NCI-H1694 treated with DMSO at 0.1 percent for 48 hours (cell line): ENCODE measurements at places on chromosomes 12 and 14.

DNA sequence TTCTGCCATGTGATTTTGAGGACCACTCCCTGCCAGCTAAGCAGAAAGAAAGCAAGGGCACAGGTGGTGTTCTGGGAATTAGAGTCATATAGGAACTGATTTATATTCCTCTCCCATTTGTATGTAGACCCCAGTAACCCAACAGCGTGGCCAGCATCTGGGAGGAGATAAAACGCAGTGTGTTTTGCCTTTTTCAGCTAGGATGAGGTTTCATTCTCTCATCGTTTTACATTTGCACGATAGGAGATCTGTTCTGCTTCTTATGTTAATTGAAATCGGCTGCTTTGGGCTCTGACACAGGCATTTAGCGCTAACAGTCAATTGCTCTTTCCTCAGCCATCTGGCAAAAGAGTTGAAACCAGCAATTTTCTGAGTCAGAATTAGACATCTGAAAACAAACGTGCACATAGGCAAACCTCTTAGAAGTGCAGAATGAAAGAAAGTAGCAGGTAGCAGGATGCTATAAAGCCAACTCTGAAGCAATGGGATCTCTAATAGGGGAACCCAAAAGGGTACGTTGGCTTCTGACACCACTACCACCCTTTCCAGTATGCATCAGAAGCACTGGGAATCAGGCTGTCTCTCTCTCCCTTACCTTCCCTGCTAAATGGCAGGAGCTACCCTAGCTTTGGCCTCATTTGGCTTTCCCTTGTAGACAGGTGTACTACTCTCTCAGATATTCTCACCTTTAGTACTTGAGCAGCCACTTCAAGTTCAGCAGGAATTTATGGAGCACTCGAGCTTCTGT lies 219.1 kb downstream of the PHLDA1 start:
- peak; percentile 93 for DNase-seq

- peak; percentile 96 for DNase-seq
Measured at GRCh38 chr14:100654814-100655740, 67.9 kb upstream of the BEGAIN start.

- no peak for DNase-seq
Measured at GRCh38 chr14:85239791-85240190, 290.2 kb upstream of the FLRT2 start.

- no peak for DNase-seq
Measured at GRCh38 chr12:97560786-97561618, 98.4 kb downstream of the RMST start.

- DNase-seq, result no peak
Measured at GRCh38 chr14:27078191-27078590, 480.4 kb upstream of the NOVA1 start.

DNA sequence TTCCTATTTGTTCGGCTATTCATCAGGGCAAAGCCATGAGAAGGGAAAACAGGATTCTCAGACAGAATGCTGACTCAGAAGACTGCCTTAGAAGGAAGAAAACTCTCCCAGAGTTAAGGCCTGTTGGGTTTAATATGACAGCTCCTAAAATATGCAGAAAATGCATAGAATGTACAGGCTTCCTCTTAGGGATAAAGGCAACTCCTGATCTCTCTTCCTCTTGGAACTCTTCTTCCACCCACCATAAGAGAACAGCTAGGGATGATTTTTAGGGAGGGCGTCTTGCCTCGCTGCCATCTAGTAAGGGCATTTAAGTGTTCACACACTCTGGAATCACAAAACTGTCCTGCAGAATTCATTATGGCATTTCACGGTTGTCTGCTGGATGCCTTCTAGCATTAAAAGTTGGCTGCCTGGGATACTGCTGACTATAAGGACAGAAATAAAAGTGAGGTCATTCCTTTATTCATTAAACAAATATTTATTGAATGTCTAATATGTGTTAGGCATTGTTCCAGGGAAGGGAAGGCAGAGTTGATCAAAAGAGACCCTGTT lies 73.7 kb downstream of the DCAF5 start:
- no peak for DNase-seq

DNA sequence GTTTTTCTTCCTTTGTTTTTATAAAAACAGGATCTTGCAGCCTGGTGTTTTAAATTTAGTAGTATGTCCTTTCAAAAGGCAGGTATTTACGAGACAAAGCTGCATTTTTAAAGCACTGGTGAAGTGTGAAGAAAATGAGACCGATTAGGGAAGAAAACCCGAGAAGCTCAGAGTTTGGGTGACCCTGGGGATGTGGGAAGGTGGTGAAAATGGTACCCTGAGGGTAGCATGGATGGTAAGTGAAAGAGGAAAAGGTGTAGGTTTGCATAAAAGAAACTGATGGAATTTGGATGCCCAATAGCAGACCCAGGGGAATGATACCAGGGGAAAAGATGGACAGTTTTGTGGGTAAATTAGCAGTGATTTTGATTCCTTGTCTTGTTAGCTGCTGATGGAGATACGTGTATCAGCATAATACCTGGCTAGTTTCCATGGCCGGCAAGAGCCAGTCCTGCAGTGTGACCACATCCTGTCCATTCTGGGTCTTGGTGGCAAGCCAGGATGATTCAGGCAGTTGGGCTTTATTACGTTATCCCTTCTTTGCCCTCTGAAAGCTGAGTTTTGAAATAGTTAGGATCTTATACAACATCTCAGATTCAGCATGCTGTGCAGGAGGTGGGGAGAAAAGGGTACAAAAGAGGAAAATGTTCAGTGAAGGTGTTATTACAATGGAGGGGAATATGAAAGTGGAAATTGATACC lies 8.9 kb downstream of the BICD1 start:
- DNase-seq, result no peak

GRCh38 chr12:7460375-7461259 lies 16.7 kb upstream of the CD163L1 start:
- peak; percentile 44 for DNase-seq

GRCh38 chr14:61992139-61992538 lies 229.9 kb downstream of the SNAPC1 start:
- no peak for DNase-seq

GRCh38 chr12:117282490-117282889 lies 78.9 kb downstream of the NOS1 start:
- no peak for DNase-seq

DNA sequence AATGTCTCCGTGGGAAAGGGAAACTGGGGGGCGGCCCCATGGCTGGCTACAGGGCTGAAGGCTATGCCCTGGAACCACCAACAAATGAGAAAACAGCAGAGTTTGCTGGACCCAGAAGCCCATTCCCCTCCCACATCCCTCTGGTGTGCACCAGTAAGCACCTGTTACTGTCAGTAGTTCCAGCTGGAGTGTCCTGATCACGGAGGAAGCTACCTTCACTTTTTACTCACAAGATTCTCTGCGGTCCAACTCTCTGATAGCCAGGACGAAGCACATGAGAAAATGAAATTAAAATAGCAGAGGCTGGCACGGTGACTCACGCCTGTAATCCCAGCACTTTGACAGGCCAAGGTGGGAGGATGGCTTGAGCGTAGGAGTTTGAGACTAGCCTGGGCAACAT lies 22.7 kb upstream of the MEG3 start:
- no peak for DNase-seq

DNA sequence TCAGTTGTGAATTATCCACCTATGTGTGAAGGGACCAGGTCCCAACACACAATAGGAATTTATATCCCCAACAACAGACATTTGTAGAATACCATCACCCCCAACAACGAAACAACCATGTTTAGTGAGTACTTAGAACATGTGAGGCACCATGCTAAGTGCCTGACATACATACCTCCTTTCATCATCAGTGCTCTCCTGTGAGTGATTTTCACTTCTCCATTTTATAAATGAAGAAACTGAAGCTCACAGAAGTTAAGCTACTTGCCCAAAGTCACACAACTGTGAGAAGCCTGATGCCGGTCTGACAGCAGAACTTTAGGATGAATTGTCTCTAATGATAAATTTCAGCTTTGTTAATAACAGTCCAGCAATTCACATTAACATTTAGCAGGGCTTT lies 35.4 kb downstream of the SPTB start:
- no peak for DNase-seq

DNA sequence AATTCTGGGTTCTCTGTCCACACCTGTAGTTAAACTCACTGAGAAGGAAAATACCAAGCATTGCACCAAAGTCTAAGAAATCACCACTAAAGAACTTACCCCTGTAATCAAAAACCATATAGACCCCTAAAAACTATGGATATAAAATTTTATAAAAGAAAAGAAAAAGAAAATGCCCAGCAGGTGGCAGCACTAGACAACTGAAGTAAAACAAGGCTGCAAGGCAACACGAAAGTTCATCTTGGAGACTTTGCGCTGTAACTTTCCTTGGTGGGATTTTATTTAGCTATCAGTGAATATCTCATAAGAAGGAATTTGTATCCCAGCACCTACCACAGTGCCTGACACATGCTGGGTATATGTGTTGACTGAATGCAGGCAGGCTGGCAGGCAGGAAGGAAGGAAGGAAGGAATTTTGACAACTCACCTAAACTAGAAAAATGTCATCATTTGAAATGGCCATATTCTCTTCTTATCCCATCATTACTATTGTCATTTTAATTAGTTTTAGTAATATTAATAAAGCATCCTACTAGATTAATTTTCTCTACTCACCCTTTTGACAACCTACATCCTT lies 68.2 kb upstream of the ETV6 start:
- peak; percentile 84 for DNase-seq

DNA sequence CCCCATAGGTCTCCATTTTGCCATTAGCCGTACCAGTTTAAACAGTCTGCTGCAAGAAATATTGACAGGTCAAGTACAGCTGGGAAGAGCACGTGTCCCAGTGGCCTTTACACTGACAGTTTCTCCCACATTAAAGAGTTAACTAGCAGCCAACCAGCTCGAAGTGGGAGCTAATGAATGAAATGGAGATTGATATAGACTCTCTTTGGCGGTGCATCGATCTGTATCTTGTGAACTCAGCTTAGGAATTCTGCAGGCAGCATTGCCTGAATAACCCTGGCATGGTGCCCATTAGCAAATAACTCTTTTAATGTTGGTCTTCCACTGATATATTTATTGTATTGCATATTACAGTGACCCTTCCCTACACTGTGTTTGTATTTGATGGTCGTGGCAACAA lies 319.4 kb downstream of the EGLN3 start:
- no peak for DNase-seq

- peak; percentile 91 for DNase-seq
Measured at GRCh38 chr14:20603813-20604690, 12.9 kb upstream of the RNASE12 start.

DNA sequence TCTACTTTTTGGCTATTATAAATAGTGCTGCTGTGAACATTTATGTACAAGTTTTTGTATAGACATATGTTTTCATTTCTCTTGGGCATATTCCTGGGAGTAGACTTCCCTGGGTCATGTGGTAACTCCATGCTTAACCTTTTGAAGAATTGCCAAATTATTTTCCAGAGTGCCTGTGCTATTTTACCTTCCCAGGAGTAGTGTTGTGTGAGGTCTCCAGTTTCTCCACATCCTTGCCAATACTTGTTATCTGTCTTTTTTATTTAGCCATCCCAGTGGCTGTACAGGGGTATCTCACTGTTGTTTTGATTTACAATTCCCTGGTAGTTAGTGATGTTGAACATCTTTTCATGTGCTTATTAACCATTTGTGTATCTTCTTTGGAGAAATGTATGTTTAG lies 18.9 kb downstream of the UBE3B start:
- no peak for DNase-seq

GRCh38 chr14:31206536-31207286 lies 882 bp downstream of the HECTD1 start:
- no peak for DNase-seq

DNA sequence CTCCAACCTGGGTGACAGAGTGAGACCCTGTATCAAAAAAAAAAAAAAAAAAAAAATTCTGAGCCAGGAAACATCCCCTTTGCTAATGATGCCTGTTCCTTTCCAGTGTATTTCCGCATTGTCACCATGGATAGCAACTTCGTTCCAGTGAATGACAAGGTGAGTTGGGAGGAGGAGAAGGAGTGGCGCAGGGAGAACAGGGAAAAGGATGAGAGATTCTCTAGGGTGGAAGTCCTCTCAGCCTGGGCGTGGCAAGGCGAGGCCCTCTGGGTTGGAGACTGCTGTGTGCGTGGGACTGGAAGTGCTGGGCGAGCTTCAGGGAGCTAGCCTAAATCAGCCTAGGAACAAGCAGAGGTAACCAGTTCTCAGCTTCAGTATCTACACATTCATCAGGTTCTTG lies 7.2 kb downstream of the A2ML1 start:
- DNase-seq, result no peak

- peak; percentile 33 for DNase-seq
Measured at GRCh38 chr14:100850841-100851585, 25.1 kb downstream of the MEG3 start.

DNA sequence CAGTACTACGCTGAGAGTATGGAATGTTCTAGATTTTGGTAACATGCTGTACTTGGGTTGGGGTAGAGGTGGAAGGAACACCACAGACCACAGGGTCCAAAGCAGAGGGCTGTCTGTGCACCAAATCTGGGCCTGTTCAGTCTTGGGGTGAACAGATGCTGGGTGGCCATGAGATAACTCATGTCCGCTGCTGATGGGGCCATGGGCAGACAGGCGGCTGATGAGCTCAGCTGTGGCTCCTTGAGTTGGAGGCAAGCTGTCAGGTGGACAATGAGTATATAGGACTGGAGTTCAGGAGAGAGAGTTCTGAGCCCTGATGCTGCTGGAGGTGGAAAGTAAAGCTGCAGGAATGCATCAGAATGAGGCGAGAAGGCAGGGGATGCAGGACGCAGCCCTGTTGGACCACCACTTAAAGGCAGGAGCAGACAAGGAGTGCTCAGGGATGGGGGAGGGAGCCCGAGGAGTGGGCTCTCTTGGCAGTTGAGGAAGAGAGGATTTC lies 6.2 kb downstream of the SMIM41 start:
- DNase-seq, result no peak

DNA sequence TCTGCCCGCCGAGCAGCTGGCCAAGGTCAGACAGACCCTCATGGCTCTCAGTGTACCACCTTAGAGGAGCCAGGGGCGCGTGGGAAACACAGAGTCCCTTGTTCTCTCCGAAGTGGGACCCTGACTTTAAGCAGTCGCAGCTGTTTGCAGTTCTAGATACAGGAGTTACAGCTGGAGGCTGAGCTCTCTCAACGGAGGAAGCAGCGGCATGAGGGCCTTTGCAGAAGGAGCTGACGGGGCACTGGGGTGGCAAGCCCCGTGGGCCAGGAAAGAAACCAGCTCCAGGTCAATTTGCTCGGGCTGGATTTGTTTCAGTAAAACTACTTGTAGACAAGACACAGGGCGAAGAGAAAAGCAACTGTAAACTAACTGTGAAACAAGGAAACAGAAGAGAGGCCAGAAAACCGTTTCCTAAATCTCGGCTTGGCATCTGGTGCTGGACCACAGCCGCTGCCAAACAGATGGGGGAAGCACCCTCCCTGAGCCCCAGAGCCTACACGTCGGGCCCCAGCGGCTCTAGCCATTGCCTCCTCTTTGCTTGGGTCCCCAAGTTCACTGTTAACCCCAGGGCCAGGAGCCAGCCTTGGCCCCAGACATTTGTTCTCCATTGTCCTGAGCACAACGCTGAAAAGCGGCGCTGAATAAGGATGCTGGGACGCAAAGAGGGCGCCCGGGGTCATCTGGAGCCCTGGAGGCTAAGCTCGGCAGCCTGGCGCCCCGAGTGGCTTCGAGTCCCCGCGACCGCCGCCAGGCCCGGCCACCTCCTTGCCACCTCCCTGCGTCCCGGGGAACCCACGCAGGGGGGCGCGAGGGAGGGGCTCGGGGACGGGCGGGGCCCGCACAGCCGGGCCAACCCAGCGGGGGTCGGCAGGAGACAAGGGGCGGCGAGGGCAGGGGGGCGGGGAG lies 914 bp upstream of the PACS2 start:
- peak; percentile 67 for DNase-seq
